ENCODE measurements at places on chromosomes 4 and X.

- no peak for DNase-seq
These were observed 21.8 kb downstream of the FHL1 start for GRCh38 chrX:136168929-136169735.

DNA sequence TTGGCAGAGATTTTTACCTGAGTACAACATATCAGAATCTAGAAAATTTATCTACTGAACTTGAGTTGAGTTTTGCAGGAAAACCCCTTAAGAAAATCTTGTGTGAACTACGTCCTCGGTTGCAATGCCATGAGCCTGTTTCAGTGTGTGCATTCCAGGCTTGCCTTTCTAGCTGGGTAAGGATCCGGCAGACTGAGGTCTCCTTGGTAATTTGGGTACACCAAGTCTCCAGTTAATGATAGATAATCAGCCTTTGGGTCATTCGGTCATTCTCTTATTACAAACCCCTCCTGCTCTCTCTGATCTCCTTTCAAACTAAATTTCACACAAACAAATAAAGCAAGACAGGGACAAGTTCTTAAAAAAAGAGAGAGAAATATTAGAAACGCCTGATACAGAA is 5.9 kb upstream of the HAND2 start:
- no peak for DNase-seq

- no peak for DNase-seq
These were observed 187.0 kb downstream of the SMIM20 start for GRCh38 chr4:26101011-26101410.

- DNase-seq, result no peak
These were observed 40.6 kb downstream of the CLCN3 start for GRCh38 chr4:169660929-169661328.

DNA sequence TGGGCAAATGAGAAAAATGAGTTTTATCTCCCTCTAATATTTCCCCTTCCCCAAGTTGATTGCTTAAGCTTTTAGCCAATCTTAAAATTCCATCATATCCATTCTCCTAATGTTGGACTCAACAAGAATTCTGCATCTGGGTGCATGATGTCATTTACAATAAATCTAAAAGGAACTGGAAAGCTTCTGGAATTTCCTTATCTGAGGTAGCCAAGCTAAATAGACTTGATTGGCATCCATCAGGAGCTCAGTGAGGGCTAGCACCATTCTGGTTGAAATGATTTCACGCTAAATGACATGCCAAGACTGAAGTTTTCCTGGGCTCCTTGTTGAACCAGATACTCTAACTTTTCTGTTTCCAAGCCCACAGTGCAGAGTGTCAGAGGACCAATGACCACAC is 110.3 kb upstream of the SCML1 start:
- DNase-seq, result no peak
